A549 treated with DMSO at 1 μM for 4 hours (cell line): ENCODE measurements at places on chromosomes 5 and 9. TPM values are rescaled to one million over a fixed set of nuclear protein-coding genes. Genes with fewer than 3 reads are reported as not detected.

Gene CCNI2
- 0.06 to 0.56 TPM (median 0.15 TPM) in 4 of 5 replicates, not detected in the other for total RNA-seq

Gene ZDHHC12
- 66.4 to 91.1 TPM (median 77.5 TPM) in 5 replicates for total RNA-seq

Gene ABO
- not detected in 5 replicates for total RNA-seq

Gene KLF4
- 11.6 to 17.8 TPM (median 13.9 TPM) in 5 replicates for total RNA-seq

Gene ADGRD2
- not detected in 5 replicates for total RNA-seq

Gene AGXT2
- not detected in 5 replicates for total RNA-seq

Gene PRR7
- total RNA-seq = 13.5 to 37.0 TPM (median 31.3 TPM) in 5 replicates

Gene OTP
- total RNA-seq = 0.06 to 0.08 TPM (median 0.08 TPM) in 5 replicates

Gene IL11RA
- 5.6 to 7.6 TPM (median 6.1 TPM) in 5 replicates for total RNA-seq

Gene PRDM9
- not detected in 5 replicates for total RNA-seq

Gene NR5A1
- 0.05 to 0.10 TPM (median 0.07 TPM) in 5 replicates for total RNA-seq

Gene SIL1
- 24.4 to 26.5 TPM (median 25.7 TPM) in 5 replicates for total RNA-seq

Gene PGM5
- not detected in 5 replicates for total RNA-seq

Gene TEK
- 0.05 to 0.15 TPM (median 0.07 TPM) in 5 replicates for total RNA-seq

Gene PCDHGB1
- total RNA-seq = 1.6 to 2.1 TPM (median 1.8 TPM) in 5 replicates

Gene TMC1
- total RNA-seq = 0.05 to 0.19 TPM in 2 of 5 replicates, not detected in the others

Gene C5orf34
- total RNA-seq = 4.3 to 5.6 TPM (median 4.9 TPM) in 5 replicates

Gene ANKRD18B
- total RNA-seq = 5.0 to 10.1 TPM (median 8.4 TPM) in 5 replicates

Gene NR6A1
- 1.7 to 2.0 TPM (median 1.9 TPM) in 5 replicates for total RNA-seq

Gene CXCL14
- 0.10 to 0.25 TPM (median 0.12 TPM) in 5 replicates for total RNA-seq

Gene IFNB1
- total RNA-seq = not detected in 5 replicates

Gene C6
- total RNA-seq = not detected in 5 replicates

Gene SPINK13
- total RNA-seq = not detected in 5 replicates

Gene MORN5
- total RNA-seq = 0.42 TPM in 1 of 5 replicates, not detected in the others

Gene NUP188
- total RNA-seq = 35.1 to 46.4 TPM (median 41.6 TPM) in 5 replicates

Gene TAF11L13
- total RNA-seq = not detected in 5 replicates

Gene DDX4
- total RNA-seq = not detected in 5 replicates

Gene CYSRT1
- total RNA-seq = 3.2 to 4.2 TPM (median 3.6 TPM) in 5 replicates

Gene MARCOL
- not detected in 5 replicates for total RNA-seq

Gene KIF20A
- total RNA-seq = 43.0 to 53.6 TPM (median 47.9 TPM) in 5 replicates

Gene ZNF483
- total RNA-seq = 0.62 to 1.7 TPM (median 0.76 TPM) in 5 replicates

Gene MRPS30
- total RNA-seq = 34.1 to 45.5 TPM (median 40.6 TPM) in 5 replicates

Gene C9orf43
- 0.45 to 1.2 TPM (median 0.54 TPM) in 5 replicates for total RNA-seq

Gene ANKRD55
- total RNA-seq = 0.05 TPM in 1 of 5 replicates, not detected in the others

Gene CYLC2
- total RNA-seq = not detected in 5 replicates

Gene PCDHGA10
- 0.03 TPM in 1 of 5 replicates, not detected in the others for total RNA-seq

Gene PCDHGA7
- total RNA-seq = 0.84 to 1.3 TPM (median 1.1 TPM) in 5 replicates

Gene RAI14
- 75.2 to 112 TPM (median 99.8 TPM) in 5 replicates for total RNA-seq

Gene CAMK4
- 0.01 to 0.05 TPM in 2 of 5 replicates, not detected in the others for total RNA-seq

Gene RANBP17
- total RNA-seq = 2.5 to 3.8 TPM (median 3.2 TPM) in 5 replicates

Gene CAMK2A
- total RNA-seq = 0.96 to 1.4 TPM (median 1.0 TPM) in 5 replicates

Gene GZMA
- not detected in 5 replicates for total RNA-seq

Gene FREM1
- not detected in 5 replicates for total RNA-seq

Gene FOXD4
- total RNA-seq = 0.27 to 0.58 TPM (median 0.47 TPM) in 5 replicates

Gene FAM151B
- 1.3 to 2.2 TPM (median 1.9 TPM) in 5 replicates for total RNA-seq

Gene PCDHA13
- total RNA-seq = 0.03 to 0.11 TPM (median 0.05 TPM) in 5 replicates

Gene ANXA6
- total RNA-seq = 37.9 to 43.2 TPM (median 42.2 TPM) in 5 replicates

Gene PCDHGA11
- not detected in 5 replicates for total RNA-seq

Gene ZNF474
- 0.14 to 0.48 TPM (median 0.44 TPM) in 5 replicates for total RNA-seq

Gene CENPH
- total RNA-seq = 23.1 to 31.0 TPM (median 29.2 TPM) in 5 replicates

Gene KIF12
- total RNA-seq = 1.4 to 2.8 TPM (median 2.0 TPM) in 5 replicates

Gene WDR70
- total RNA-seq = 9.3 to 16.2 TPM (median 12.2 TPM) in 5 replicates

Gene NHP2
- 378 to 460 TPM (median 404 TPM) in 5 replicates for total RNA-seq

Gene IL4
- total RNA-seq = not detected in 5 replicates
